Adrenal gland (tissue), 19 donors: ENCODE measurements at places on chromosomes 3 and 15. TPM values are rescaled to one million over a fixed set of nuclear protein-coding genes. Genes with fewer than 3 reads are reported as not detected.

The WNT5A gene
- 1.6 TPM for polyA plus RNA-seq

The TIGIT gene
- 0.24 TPM for polyA plus RNA-seq

The CHRNA7 gene
- polyA plus RNA-seq, result 5.3 TPM

The USP3 gene
- 23.0 TPM for polyA plus RNA-seq

The SLCO3A1 gene
- 18.4 TPM for polyA plus RNA-seq

The PPARG gene
- polyA plus RNA-seq, result 21.9 TPM

The OR5H2 gene
- polyA plus RNA-seq, result not detected
